Breast epithelium (tissue), 4 donors: ENCODE measurements at places on chromosomes 12 and 14. TPM values are rescaled to one million over a fixed set of nuclear protein-coding genes. Genes with fewer than 3 reads are reported as not detected.

- DNase-seq, result no peak
- no peak overlapping the region for H3K4me3 ChIP-seq
- no peaks in the 10 kb centered on the region for H3K27me3 ChIP-seq
- no peaks in the 10 kb centered on the region for H3K36me3 ChIP-seq
- H3K4me1 ChIP-seq, result no peaks in the 10 kb centered on the region
- no peak overlapping the region for H3K27ac ChIP-seq
Observed at GRCh38 chr14:93546642-93547041, 115.9 kb downstream of the UNC79 start.

GRCh38 chr12:12123036-12123604 is 52.4 kb downstream of the BCL2L14 start:
- no peak overlapping the region for H3K27ac ChIP-seq
- no peaks in the 10 kb centered on the region for H3K4me1 ChIP-seq
- no peaks in the 10 kb centered on the region for H3K27me3 ChIP-seq

DNA sequence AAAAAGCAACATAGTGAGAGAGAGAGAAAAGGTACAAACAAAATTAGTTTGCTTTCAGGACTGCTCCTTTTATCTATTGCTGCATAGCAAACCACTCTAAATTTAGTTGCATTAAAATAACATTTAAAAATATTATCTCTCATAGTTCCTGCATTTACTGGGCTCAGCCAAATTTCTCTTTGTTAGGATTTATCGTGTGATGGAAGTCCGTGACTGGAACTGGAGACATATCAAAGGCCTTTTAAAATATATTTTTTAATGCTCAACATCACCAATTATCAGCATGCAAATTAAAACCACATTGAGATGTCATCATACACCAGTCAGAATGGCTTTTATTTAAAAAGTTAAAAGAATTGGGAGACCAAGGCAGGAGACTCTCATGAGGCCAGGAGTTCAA is 107.6 kb upstream of the SYT1 start:
- H3K4me3 ChIP-seq, result no peak overlapping the region
- no peaks in the 10 kb centered on the region for H3K27me3 ChIP-seq
- H3K27ac ChIP-seq, result no peak overlapping the region
- DNase-seq, result no peak
- no peaks in the 10 kb centered on the region for H3K36me3 ChIP-seq
- no peaks in the 10 kb centered on the region for H3K4me1 ChIP-seq

- H3K4me3 ChIP-seq, result no peak overlapping the region
- peaks cover 14% of the 10 kb centered on the region for H3K36me3 ChIP-seq
- no peak for DNase-seq
- peaks cover 19% of the 10 kb centered on the region for H3K4me1 ChIP-seq
- peak overlapping the region; percentile 82 for H3K27ac ChIP-seq
- H3K27me3 ChIP-seq, result no peaks in the 10 kb centered on the region
Observed at GRCh38 chr12:6330192-6330591, 11.7 kb downstream of the TNFRSF1A start.

The CNTN1 gene
- 1.1 TPM for total RNA-seq

DNA sequence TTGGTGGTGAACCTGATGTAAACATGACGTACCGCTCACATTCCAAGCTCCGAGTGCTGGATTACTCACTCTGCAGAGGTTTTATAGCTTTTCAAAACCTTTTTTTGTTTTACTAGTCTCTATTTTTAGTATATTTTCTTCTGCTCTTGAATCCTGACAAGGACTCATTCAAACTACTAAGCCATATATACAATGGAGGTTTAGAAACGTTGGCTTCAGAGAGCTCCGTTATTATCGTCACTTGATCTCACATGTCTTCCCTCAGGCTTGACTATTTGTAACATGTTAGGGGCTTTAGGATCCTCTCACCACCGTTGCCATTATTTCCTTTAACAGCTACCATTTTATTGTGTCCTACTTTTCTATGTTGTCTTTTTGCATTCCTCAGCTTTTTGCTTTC is 1321.5 kb upstream of the FLRT2 start:
- no peaks in the 10 kb centered on the region for H3K36me3 ChIP-seq
- H3K27me3 ChIP-seq, result no peaks in the 10 kb centered on the region
- no peaks in the 10 kb centered on the region for H3K4me1 ChIP-seq
- no peak for DNase-seq

GRCh38 chr12:29907461-29907860 is 123.7 kb upstream of the TMTC1 start:
- DNase-seq, result no peak
- no peaks in the 10 kb centered on the region for H3K27me3 ChIP-seq
- H3K36me3 ChIP-seq, result no peaks in the 10 kb centered on the region
- no peaks in the 10 kb centered on the region for H3K4me1 ChIP-seq

GRCh38 chr12:110349514-110350151 is 53.9 kb downstream of the ANAPC7 start:
- H3K4me1 ChIP-seq, result peaks cover 6% of the 10 kb centered on the region
- DNase-seq, result no peak
- H3K36me3 ChIP-seq, result no peaks in the 10 kb centered on the region
- no peak overlapping the region for H3K4me3 ChIP-seq

The LRIG3 gene
- total RNA-seq, result 125 TPM

The DPF3 gene
- total RNA-seq, result 2.8 TPM

- no peak for DNase-seq
- H3K4me3 ChIP-seq, result no peak overlapping the region
- H3K36me3 ChIP-seq, result no peaks in the 10 kb centered on the region
- no peaks in the 10 kb centered on the region for H3K4me1 ChIP-seq
- no peak overlapping the region for H3K27ac ChIP-seq
- H3K27me3 ChIP-seq, result no peaks in the 10 kb centered on the region
Observed at GRCh38 chr12:10136637-10137205, 6.7 kb upstream of the CLEC7A start.

DNA sequence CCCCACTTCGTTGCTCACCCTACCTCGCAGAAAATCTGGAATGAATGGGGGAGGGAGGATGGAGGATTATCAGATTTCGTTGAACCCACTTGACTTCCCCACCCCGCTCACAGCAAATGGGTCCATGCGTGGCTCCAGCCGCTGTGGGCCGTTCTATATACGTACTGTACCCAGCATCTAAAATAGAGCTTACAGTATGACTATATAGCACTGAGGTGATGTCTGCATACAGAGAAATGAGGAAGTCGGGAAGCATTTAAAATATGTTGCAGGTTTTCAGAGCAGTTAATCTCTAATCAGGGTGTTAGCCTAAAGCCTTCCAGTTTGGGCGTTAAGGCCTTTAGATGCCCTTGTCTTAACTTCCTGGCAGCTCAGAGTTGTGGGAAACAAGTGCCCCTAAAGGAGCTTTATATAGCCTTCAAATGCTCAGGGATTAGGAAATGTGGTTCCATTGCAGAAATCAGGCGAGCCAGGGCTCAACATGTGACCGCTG is 1.4 kb downstream of the BICDL1 start:
- H3K36me3 ChIP-seq, result no peaks in the 10 kb centered on the region
- H3K27ac ChIP-seq, result no peak overlapping the region
- H3K4me3 ChIP-seq, result peak overlapping the region; percentile 77
- H3K27me3 ChIP-seq, result no peaks in the 10 kb centered on the region
- H3K4me1 ChIP-seq, result no peaks in the 10 kb centered on the region

DNA sequence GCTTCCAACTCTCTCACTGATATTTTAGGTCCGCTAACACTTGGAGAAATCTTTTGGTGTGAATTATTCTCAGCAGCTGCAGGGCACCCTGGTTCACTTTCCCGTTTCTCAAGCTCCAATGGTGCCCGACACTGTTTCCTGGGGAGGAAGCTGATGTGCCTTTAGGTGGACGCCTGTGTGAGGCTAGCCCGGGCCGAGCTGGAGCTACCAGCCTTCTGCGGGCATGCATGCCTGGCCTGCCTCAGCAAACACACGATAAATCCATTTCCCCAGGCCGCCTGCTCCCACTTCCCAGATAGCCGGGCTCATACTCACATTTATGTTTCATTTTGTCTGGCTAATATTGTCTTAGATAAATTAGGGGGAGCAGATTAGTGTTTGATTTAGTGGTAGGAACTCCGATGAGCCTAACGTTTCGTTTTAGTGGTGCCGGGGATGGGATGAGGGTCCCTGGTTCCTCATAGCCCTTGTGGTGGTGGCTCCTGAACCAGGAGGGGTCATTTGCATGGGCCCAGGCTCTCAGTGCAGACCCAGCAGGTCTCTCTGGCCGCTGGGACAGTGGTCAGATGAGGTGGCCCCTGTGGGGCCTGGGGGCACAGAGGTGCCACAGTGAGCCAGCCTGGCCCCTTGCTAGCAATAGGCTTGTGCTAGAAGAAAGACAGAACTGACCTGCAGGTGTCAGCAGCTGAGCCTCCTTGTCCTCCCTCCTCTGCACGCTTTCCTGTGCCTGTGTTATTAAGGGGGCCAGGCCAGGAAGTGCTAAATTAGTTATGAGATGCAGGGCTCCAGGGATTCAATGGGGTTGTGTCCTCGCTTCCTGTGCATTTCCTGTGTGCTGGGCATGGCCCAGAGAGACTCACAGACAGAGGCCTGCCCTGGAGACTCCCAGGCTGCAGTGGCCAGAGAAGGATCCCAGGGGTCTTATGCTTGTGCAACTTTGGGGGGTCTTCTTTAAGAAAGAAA is 88.3 kb downstream of the KIF26A start:
- H3K36me3 ChIP-seq, result no peaks in the 10 kb centered on the region
- no peak overlapping the region for H3K4me3 ChIP-seq
- DNase-seq, result no peak
- H3K4me1 ChIP-seq, result no peaks in the 10 kb centered on the region
- no peak overlapping the region for H3K27ac ChIP-seq

DNA sequence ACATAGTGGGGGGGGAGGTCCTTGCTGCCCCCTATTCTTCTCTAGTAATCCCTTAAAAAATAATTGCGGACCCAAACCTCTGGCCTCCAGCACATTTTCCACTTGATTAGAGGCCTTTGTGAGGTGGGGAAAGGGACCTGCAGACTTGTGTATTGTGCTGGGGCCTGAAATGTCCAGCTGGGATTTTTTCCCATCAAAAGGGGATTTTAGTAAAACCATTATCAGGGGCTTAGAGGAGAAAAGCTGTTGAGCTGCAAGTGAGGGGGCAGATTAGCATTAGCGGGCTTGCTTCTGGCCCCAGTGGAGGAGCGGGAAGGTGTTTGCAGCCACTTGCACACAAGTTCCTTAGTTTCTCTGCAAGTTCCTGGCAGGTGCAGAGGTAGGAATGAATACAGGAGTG is 13.9 kb downstream of the FBXL14 start:
- H3K27me3 ChIP-seq, result no peaks in the 10 kb centered on the region
- H3K4me1 ChIP-seq, result no peaks in the 10 kb centered on the region
- no peaks in the 10 kb centered on the region for H3K36me3 ChIP-seq
- no peak overlapping the region for H3K27ac ChIP-seq
- H3K4me3 ChIP-seq, result no peak overlapping the region
- no peak for DNase-seq

DNA sequence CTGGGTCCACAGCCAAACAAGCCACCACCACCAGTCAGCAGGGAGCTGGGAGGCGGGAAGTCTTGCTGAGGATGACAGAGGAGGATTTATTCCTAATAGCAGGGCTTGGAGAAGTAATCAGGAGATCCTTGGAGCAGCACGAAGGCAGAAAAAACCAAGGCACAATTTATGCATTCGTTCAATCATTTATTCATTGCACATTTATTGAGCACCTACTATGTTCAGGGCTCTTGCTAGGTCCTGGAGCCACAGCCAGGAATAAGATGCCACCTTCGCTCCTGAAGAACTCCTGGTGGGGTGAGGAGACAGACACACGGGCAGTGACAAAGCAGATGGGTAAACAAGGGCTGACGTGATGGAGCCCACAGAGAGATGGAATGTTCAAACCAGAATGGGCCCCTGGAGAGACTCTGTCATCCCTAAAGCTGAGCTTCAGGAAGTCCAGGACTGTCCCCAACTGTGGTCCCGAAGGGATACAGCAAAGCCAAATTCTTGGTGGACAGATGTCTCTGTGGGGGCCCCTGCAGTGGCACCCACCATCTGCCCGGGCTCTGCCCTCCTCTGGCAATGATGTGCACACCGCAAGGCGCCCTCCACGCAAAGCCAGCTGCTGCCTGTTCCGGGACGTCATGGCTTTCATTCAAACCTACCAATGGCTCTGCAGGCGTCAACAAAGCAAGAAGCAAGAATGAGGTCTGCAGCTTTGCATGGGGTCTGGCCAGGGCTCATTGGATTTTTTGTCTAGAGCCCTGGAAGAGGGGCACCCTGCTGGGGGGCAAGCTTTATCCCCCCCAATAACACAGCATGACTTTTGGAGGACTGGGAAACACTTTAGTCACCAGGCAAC is 3.0 kb upstream of the TESC start:
- H3K36me3 ChIP-seq, result no peaks in the 10 kb centered on the region
- no peak overlapping the region for H3K27ac ChIP-seq
